Stimulated activated CD4-positive, alpha-beta T cell treated with anti-CD3 and anti-CD28 coated beads, Interleukin-15, amount 100 ng/mL, for 1 hour (primary cell): ENCODE measurements at places on chromosomes 2 and 18.

DNA sequence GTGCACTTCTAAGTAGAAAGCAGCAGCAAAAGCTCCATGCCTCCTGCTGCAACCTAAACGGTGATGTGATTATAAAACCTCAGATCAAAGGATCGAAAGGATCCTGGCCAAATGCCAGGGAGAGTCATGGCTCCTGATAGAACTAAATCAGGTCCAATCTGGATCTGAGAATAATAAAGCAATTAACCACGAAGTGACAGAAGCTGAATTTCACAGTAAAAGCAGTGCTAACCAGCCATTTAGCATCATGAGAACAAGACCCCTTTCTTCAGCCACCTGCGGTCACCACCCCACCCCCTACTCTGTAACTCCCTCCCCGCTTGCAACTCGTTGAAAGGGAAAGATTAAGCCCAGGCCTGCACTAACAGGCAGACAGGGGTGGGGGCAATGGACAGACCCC lies 748.7 kb downstream of the BCL11A start:
- DNase-seq, result no peak

DNA sequence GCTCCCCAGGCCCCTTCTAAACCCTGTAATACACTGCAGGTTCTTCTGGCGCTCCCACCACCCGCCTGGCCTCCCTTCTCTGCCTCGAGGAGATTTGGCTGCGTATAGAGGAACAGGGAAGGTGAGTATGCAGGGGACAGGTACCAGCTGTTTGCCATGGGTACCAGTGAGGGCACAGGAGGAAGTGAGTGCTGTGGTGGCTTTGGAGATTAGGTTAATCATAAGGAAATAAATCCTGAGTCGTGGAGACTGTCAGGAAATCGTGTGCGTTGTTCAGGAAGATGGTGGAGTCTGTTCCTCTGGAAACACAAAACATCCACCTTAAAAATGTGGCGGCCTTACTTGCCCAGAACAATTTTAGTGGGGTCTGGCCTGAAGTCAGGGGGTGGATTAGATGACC lies 230.4 kb downstream of the FAM210A start:
- DNase-seq, result no peak

GRCh38 chr2:182228073-182228473 lies 198.8 kb downstream of the PDE1A start:
- no peak for DNase-seq

GRCh38 chr2:3476985-3477327 lies 42.4 kb downstream of the ADI1 start:
- DNase-seq, result no peak

DNA sequence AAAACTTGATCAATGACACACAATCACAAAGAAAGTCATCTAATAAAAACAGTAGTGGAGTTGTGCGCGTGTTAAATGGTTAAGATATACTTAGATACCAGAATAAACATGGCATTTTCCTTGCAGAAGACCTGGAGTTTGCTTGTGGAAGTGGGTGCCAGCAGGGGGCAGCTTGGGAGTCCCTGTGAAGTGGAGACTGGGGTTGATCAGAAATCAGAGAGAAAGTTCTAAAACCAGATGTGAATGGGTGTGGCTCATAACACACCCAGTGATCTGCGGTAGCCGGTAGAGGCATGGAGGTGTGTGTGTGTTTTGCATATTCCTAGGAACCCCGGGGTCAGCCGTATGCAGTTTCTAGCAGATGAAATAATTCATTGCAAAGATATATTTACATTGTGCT lies 300.1 kb upstream of the TRIB2 start:
- peak; percentile 39 for DNase-seq

DNA sequence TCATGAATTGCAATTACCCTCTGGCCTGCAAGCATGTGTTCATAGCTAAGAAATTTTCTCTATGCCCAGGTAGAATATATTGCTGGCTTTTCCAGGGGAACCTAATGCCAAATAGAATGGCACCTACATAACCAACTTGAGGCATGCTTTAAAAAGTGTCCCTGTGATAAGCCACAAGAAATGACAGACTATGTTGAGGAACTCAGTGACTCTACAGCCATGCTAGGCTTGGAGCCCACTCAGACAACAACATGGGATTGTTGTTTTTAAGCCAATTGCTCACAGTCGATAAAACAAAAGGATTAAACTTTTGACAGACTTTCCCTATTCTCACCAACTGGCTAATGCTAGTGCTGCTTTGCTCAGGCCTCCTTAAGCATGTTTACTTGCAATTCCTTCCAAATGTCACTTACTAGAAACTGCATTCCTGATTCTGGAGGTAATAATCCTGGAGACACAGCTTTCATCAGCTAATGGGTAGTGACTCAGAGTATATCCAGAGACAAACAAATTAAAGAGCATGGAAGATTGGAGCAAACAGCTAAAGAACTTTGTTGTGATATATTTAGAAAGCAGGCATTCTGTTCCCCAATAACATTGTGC lies 249.0 kb downstream of the SLC8A1 start:
- no peak for DNase-seq

DNA sequence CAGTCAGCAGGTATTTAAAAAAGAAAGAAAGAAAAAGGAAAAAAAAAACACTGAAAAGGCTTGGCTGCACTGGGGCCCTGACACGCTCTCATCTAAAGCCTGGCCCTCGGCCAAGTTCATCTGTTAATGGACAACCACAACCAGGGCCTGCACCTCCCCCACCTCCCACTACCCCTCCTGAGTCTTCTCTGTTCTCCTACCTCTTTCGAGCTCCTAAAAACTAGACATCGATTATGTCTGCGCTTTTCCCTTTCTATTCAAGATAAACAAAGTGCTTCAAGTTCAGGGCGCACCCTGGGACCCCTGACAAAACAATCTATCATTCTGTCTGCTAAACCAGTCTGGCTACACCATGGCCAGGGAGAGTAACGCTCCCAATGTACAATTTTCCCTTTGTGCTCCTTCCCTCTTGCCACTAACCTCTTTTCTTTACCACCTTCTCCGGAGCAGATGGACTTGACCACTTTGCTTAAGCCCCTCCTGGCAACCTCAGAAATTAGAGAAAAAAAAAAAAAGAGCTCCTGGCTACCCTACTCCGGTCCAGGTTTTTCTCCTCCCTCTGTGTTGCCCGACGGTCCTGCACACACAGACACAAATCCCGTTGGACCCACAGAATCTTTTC lies 22.7 kb downstream of the BCL11A start:
- DNase-seq, result no peak

DNA sequence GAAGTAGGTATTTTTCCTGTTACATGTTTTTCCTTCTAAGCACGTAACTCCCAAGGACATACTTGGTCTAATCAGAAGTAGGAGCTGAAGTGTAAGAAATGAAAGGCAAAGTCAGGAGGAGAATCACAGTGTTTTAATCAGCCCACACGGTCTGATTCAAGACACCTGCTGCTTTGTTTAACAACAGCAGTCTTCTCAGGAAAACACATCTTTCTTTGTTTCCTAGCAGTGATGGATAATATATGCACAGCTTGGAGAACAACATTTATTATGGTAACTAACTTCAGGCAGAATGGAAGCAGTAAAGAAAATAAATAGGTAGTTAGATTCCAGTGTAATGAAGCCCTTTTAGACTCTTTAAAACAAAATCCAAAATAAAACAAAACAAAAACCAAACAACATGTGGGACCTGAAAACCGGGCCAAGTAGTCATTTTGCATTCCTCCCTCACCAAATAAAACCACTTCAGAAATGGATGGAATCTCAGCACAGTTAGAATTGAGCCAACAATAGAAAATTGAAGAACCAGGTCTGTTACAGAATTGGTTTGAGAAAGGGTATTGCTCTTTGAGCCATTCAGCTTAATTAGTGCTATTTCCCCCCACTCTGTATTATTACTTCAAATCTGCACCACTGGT lies 61.1 kb upstream of the UGP2 start:
- DNase-seq, result no peak

- DNase-seq, result no peak
Measured at GRCh38 chr2:154813636-154814035, 115.1 kb downstream of the KCNJ3 start.

- DNase-seq, result no peak
Measured at GRCh38 chr2:159140070-159140769, 146.3 kb downstream of the WDSUB1 start.

DNA sequence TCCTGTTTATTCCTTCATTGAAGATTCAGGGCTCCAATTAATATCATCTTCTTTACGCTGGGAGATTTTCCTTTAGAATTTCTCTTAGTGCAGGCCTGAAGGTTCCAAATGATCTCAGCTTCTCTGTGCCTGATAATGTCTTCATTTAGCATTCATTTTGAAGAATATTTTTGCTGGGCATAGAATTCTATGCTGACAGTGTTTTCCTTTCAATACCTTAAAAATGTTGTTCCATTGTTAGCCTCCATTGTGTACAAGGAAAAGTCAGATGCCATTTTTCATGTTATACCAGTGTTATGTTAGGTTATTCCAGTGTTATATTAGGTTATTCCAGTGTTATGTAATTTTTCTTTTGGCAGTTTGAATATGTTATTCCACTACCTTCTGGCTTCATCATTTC lies 14.9 kb upstream of the OR6B3 start:
- no peak for DNase-seq

DNA sequence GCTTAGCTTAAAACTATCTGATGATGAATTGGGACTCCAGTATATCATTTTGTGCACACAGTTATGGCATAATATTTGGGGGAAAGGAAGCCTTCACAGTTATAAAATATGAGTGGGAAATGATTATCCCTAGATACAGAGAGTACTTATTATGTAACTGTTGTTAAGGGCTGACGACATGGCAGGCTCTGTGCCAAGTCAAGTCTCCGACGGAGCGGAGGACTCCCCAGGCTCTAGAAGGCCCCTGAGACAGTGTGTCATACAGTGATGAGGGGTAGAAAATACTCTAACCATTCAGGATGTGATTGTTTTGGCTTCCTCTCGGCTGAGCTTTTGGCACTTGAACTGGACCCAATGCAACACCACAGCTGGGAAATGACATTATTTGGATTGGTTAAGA lies 211.8 kb downstream of the SLC8A1 start:
- DNase-seq, result no peak

DNA sequence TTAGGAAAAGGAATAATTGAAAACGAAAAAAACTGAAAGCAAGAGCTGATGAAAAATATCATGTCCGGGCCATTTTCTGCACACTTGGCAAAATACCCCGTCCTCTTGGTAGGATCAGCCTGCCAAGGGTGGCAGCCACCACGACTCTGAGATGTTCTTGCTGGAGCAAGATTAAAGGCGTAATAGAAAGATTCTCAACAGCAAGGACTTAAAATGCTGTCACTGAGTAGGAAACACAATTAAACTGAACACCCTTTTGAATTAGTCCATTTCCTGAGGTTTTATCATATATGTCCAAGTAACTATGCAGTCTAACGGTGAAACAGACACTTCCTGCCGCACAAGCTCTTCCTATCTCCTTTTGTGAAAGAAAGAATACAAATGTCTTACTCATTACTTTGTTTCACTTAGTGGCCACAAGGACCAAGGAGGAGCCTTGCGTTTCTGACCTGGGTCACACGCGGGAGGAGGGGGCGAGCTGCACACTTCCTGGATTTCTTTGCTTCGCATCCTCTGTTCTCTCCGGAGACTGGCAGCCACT lies 222.7 kb downstream of the PIEZO2 start:
- DNase-seq, result no peak

DNA sequence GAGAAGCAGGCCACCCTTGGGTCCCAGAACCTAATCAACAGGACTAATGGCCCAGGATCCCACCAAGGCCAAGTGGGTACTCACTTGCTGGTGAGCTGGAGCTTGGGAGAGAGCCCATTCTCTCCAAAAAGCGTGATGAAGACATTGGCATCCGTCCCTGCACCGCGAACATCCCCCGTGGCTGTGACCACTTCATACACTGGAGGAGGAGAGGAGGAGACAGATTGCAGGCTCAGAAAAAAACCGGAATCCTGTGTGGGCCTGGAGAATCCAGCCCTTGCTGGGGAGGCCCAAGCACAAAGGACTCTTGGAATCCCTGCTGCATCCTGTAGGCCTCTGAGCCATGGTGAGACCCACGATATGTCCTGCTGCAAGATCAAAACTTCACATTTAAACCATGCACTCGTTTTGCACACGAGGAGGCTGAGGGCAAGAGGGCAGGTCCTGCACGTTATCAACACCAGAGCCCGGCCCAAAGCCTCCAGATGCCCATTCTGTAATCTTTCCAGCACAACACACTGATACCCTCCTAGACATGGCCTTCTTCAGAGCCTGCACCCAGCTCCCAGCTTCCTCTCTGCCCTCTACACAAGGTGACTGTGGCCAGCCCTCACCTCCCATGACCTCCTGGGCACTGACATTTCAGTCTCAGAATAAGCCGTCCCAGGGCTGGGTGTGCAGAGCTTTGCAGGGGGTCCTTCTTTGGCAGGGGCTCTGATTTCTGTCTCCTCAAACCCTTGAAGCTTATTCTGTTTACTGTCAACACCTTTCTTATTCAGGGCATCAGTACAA lies 7.8 kb downstream of the LOXHD1 start:
- DNase-seq, result no peak

- DNase-seq, result no peak
Measured at GRCh38 chr2:72013726-72014125, 133.9 kb downstream of the CYP26B1 start.

DNA sequence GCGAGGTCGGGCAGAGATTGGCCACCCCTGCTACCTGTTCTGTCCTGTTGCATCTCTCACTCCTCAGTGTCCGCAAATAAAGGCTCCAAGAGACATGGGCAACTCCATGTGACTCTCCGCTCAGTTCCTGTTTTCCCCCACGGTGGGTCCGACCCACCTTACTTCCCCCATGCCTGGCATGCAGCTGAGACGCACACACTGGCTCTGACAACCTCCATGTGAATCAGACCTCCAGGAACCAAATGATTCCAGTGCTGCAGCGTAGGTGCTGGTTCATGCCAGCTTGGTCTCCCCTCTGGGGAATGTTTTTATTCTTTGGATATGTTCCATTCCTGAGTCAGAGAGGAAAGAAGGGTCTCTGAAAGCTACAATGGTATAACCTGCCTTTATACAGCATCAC lies 221.5 kb downstream of the SH3RF3 start:
- no peak for DNase-seq

- DNase-seq, result no peak
Measured at GRCh38 chr2:200469708-200470211, 40.1 kb downstream of the KCTD18 start.

DNA sequence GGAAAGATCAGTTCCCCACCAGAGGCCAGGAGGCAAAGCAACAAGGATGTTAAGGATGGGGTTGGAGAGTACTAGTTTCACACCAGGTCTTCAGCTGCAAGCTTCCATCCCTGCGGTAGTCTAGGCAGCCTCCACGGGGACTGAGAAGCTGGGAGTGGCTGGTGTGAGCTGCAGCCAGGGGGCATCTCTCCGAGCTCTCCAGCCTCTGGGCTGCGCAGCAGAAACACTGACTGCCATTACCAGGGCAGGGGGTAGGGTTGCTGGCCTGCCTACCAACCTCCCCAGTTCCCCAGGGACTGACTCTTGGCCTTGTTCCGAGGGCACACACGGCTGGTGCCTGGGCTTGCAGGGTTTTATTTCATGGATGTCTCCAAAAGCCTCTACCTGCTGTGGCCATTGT lies 15.9 kb downstream of the GATA6 start:
- no peak for DNase-seq
